CD8-positive, alpha-beta memory T cell (primary cell): ENCODE measurements at places on chromosomes 11 and 22. TPM values are rescaled to one million over a fixed set of nuclear protein-coding genes. Genes with fewer than 3 reads are reported as not detected.

RBFOX2 gene
- total RNA-seq: 6.1 TPM

OR51B2 gene
- total RNA-seq: not detected

BCO2 gene
- 1.1 TPM for total RNA-seq

ZDHHC8 gene
- 80.7 TPM for total RNA-seq

OR4P4 gene
- not detected for total RNA-seq

VWCE gene
- 12.4 TPM for total RNA-seq

TSSK2 gene
- total RNA-seq: not detected

TRPC6 gene
- not detected for total RNA-seq

PHLDB1 gene
- 2.4 TPM for total RNA-seq

RAPSN gene
- total RNA-seq: 0.79 TPM

CRYBB3 gene
- total RNA-seq: 0.26 TPM

TMEM45B gene
- total RNA-seq: 0.58 TPM

CRYBB2 gene
- total RNA-seq: not detected
